ENCODE measurements at places on chromosomes 7 and 10.

DNA sequence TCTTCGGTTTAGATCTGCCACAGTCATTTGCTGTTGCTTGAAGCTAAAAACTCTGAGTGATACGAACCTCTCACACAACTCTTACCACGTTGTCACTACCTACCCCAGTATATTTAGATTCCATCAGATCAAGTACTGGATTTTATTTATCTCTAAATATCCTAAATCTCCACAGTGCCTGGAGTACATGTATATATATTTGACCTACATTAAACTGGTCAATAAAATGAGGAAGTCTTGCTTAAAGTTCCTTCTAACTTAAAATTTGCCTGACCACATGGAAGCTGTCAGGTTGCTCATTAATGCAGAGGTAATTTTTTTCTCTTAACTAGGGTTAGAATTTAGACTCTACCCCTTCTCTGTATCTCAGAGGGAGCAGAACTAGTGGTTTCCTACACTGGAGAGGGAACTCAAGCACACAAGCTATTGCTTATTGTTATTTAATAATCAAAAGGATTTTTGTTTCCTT lies 3.1 kb upstream of the MACC1 start:
- DNase-seq = no peak

- no peak for DNase-seq
These were observed 1.7 kb downstream of the ARHGAP12 start for GRCh38 chr10:31926765-31927564.

- no peak for DNase-seq
These were observed 15.6 kb upstream of the SEPTIN7 start for GRCh38 chr7:35785250-35785649.

DNA sequence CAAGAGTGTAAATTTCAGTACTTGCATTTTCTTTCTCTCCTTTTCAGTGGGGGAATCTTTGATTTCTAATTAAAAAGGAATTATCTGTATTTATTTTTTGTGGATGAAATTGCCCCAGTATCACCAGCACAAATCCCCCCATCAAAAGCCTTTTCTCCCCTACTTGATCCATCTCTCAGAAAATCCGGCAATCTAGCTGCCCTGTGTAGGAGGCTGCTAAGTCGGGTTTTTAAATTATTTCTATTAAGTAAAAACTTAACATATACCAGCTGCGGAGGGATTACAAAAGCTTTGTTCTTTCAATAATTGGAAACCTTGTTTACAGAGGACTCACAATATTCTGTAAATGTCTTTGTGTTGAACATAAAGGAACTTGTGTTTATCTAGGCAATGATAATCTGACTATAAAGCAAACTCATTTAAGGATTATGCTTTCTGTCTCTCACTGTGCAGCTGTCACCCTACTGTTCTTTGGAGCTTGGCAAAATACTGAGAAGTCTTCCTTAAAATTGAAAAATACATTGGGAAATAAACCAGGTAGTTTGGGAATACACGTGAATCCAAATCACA lies 177.4 kb upstream of the PRR15 start:
- DNase-seq = no peak

- DNase-seq = no peak
These were observed 225.2 kb downstream of the XPNPEP1 start for GRCh38 chr10:109698086-109698485.

DNA sequence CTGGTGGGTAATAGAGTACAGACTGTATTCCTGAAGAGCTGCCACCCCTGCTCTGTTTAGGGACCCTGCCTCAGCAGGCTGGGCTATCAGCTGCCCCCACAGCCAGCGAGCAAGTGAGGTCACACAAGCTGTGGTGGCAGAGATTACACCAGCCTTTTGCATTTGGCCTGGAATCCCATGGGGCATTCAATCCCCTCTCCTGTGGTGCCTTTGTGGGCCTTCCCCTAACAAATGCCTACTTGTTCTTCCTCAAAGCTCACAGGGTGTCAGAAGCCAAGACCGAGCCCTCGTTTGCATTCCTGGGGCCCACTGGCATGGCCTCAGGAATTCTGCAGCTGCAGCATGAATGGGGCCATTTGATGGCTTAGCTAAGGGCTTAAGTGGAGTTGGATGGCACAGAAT lies 212.7 kb upstream of the PHYHIPL start:
- peak; percentile 59 for DNase-seq

GRCh38 chr10:89206402-89207180 lies 526 bp downstream of the CH25H start:
- DNase-seq = peak; percentile 53
